Upper lobe of left lung (tissue), 6 donors: ENCODE measurements at places on chromosomes 1 and 21. TPM values are rescaled to one million over a fixed set of nuclear protein-coding genes. Genes with fewer than 3 reads are reported as not detected.

Gene SLC22A15
- total RNA-seq, result 52.4 TPM

Gene SLC27A3
- total RNA-seq, result 92.8 TPM

Gene BMP8A
- total RNA-seq, result 0.88 TPM

Gene GUCA2A
- not detected for total RNA-seq

- H3K4me3 ChIP-seq, result no peak overlapping the region
- peaks cover 51% of the 10 kb centered on the region for H3K36me3 ChIP-seq
- no peaks in the 10 kb centered on the region for H3K27me3 ChIP-seq
- no peak for DNase-seq
- H3K27ac ChIP-seq, result no peak overlapping the region
These were observed 36.8 kb downstream of the RNF11 start for GRCh38 chr1:51272916-51273315.

DNA sequence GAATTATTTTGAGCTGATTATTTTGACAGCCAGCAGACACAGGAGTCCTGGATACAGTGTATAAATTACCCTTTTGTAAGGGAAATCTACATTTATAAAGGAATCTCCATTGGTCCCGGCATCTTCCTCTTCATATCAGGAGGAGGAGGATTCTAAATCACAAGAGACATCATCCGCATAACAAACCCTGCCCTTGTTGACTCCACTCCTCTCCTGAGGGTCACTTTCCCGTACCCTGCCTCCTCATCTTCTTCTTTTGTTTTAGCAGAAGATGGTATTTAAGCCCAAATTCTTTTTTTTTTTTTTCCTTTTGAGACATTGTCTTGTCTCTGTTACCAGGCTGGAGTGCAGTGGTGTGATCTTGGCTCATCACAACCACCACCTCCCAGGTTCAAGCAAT, 14.6 kb upstream of the PKNOX1 start:
- peaks cover 3% of the 10 kb centered on the region for H3K4me1 ChIP-seq
- H3K36me3 ChIP-seq, result no peaks in the 10 kb centered on the region
- no peaks in the 10 kb centered on the region for H3K27me3 ChIP-seq

- no peak overlapping the region for H3K4me3 ChIP-seq
- no peaks in the 10 kb centered on the region for H3K4me1 ChIP-seq
- no peak overlapping the region for H3K27ac ChIP-seq
- H3K36me3 ChIP-seq, result no peaks in the 10 kb centered on the region
These were observed 12.6 kb upstream of the LAPTM5 start for GRCh38 chr1:30770150-30770549.

DNA sequence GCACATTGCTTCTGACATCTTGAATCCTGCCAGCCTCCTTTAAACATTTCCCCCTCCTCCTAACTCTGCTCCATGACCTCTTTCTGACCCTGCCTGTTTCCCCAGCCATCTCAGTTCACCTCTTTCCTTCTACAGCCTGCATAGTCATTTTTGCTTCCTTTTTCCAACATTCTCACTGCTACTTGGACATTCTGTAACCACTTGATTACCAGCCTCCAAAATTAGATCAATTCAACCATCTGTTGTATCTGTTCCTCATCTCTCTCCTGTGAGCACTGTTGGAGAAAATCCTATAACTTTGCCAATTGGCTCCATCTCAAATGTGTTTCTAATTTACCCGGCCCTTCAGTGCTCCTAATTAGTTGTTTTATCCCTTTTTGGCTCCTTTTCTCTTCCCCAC, 27.5 kb upstream of the GPR88 start:
- no peak overlapping the region for H3K4me3 ChIP-seq
- H3K27ac ChIP-seq, result no peak overlapping the region
- H3K27me3 ChIP-seq, result no peaks in the 10 kb centered on the region

- H3K4me1 ChIP-seq, result no peaks in the 10 kb centered on the region
- no peak for DNase-seq
- H3K36me3 ChIP-seq, result no peaks in the 10 kb centered on the region
- no peak overlapping the region for H3K4me3 ChIP-seq
- H3K27ac ChIP-seq, result no peak overlapping the region
These were observed 3.2 kb downstream of the IRF6 start for GRCh38 chr1:209802780-209803152.

DNA sequence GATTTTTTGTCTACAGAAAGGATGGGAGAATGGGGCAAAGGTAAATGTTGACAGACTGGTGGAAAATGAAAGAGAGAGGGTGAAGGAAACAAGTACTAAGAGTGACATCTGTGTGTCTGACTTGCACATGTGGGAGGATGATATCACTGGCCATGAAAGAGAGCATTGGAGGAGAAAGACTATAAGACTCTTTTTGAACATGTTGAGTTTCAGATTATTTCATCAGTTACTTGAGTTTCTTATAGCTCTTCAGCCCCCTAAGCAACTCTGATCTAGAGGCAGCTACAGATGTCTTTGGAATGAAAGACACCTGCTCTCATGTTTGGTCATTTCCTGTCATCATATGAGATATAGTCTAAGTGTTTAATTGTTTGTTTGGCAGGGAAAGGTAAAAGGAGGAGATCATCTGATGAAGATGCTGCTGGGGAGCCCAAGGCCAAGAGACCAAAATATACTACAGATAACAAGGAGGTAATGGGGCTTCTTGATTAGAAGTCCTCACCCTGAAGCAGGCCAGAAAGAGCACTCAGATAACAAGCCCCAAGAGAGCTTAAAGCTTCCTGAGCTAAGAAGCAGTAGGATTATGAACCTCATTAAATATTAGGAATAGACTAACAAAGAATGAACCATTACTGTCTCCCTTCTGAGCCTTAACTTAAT, 4.5 kb downstream of the POLR3C start:
- H3K4me3 ChIP-seq, result no peak overlapping the region
- peaks cover 8% of the 10 kb centered on the region for H3K4me1 ChIP-seq
- H3K27ac ChIP-seq, result no peak overlapping the region
- DNase-seq, result no peak
- H3K36me3 ChIP-seq, result peaks cover 69% of the 10 kb centered on the region

DNA sequence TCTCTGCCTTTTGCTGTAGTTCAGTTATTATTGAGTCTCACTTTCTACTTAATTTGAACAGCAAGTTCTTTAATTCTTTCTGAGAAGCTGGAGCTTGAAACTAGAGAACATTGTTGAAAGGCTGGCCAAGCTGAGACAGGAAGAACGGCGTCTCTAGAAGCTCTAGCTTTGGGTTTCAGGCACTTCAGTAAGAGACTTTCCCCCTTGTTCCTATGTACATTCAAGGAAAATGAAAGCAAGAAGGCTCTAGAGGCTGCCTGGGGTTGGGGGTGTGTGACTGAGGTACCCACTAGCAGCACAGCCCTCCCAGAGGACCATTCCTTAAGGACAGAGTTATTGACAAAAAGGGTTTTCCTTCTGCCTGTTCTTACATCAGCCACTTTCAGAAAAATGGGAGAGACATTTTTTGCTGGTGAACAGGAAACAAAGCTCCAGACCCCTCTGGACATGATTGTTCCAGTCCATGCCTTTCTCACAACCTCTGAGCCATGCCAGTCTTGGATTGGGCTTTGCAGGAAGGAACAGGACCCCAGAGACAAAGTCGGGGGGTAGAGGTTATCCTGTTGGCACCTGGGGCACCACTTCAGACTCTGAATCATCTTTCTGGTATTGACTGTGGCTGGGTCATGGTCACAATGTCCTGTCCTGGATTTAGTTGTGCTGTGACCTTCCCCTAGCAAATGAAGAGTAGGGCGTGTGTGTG, 63.1 kb downstream of the LAMC2 start:
- DNase-seq, result no peak
- H3K4me1 ChIP-seq, result no peaks in the 10 kb centered on the region
- no peaks in the 10 kb centered on the region for H3K27me3 ChIP-seq
- no peak overlapping the region for H3K27ac ChIP-seq

DNA sequence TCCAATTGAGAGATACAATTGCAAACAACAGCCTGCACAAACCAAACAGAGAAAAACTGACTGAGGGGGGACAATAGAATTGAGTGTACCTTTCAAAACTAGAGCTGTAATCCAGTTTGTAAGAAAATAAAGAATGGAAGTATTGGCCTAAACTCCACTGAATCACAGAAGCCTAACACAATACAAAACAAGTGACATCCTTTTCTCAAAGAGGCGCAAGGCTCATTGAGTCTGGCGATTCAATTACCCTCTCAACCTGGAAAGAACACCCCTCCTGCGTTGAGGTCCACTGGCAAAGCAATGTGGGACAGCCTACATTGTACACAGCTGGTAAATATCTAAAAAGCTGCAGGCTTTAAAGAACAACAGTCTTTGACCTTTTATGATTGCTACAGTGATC, 182.6 kb downstream of the DPYD start:
- no peaks in the 10 kb centered on the region for H3K27me3 ChIP-seq
- no peak overlapping the region for H3K27ac ChIP-seq
- no peaks in the 10 kb centered on the region for H3K36me3 ChIP-seq
- no peaks in the 10 kb centered on the region for H3K4me1 ChIP-seq

- no peaks in the 10 kb centered on the region for H3K4me1 ChIP-seq
- no peak overlapping the region for H3K27ac ChIP-seq
- no peak overlapping the region for H3K4me3 ChIP-seq
- no peak for DNase-seq
These were observed 10.0 kb upstream of the LRRC3 start for GRCh38 chr21:44445145-44445812.

DNA sequence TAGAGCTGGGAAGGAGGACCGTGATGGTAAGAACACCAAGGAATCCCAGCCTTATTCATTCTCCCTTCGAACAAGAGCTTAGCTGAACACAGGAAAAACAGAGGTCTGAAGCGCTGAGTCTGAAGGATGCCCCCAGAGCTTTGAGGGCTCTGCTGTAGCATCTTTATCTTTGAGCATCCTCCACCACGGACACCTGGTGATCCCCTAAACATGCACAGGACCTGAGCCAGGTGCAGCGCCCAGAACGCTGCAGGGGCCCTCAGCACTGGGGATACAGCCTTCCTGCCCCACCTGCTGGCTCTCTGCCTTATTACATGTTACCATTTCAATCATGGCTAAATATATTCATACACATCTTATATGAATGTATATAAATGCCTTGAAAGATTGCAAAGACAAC, 7.7 kb upstream of the GPATCH4 start:
- H3K27me3 ChIP-seq, result no peaks in the 10 kb centered on the region
- no peaks in the 10 kb centered on the region for H3K4me1 ChIP-seq
- H3K36me3 ChIP-seq, result no peaks in the 10 kb centered on the region
- no peak overlapping the region for H3K27ac ChIP-seq
- no peak overlapping the region for H3K4me3 ChIP-seq

DNA sequence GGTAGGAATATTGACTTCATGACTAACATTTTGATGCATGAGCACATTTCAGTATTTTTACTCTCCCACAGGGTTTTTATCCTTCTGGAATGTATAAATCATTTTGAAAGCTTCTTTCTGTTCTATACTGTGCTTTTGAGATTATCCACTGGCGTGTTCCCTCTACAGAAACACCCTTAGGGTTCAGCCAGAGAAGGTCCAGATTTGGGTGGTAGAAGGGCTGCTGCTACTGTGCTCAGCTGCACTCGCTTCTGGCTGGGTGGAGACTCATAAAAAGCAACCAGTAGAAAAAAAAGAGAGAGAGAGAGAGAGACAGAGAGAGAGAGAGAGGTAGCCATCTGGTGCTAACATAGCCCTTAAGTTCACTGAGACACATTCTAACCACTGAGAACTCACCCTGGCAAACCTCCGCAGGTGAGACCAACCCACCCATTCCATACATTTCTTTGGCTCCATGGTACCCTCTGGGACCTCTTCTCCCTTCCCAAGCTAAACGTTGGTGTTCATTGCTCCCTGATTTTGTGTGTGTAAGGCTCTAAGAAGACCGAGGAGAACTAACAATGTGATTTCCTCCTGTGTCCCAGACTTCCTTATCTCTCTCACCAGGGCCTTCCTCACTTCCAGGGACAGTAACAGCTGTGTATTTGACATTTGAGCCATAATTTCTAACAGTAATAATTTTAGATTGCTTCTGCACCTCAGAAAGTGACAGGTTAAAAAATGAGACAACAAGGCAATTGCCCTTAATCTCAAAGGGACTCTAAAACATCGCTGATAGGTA, 7.2 kb downstream of the APCS start:
- H3K4me3 ChIP-seq, result no peak overlapping the region
- no peak overlapping the region for H3K27ac ChIP-seq
- no peak for DNase-seq
- H3K36me3 ChIP-seq, result no peaks in the 10 kb centered on the region

DNA sequence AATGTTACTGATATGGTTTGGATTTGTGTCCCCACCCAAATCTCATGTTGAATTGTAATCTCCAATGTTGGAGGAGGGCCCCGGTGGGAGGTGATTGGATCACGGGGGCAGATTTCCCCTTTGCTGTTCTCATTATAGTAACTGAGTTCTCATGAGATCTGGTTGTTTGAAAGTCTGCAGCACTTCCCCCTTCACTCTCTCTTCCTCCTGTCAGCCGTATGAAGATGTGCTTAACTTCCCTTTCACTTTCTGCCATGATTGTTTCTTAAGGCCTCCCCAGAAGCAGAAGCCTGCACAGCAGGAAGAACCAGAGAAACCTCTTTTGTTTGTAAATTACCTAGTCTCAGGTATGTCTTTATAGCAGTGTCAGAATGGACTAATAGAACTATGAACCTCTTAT, 28.4 kb downstream of the TRIM33 start:
- H3K4me3 ChIP-seq, result no peak overlapping the region
- H3K4me1 ChIP-seq, result peaks cover 4% of the 10 kb centered on the region
- peak overlapping the region; percentile 12 for H3K27ac ChIP-seq
